Activated CD4-positive, alpha-beta memory T cell treated with anti-CD3 and anti-CD28 coated beads, Interleukin-2, amount 10 ng/mL, durations not matched to agents 7 days and 5 days (primary cell): ENCODE measurements at places on chromosomes 1 and 21.

- DNase-seq, result no peak
Observed at GRCh38 chr1:29176576-29176975, 5.1 kb downstream of the SRSF4 start.

DNA sequence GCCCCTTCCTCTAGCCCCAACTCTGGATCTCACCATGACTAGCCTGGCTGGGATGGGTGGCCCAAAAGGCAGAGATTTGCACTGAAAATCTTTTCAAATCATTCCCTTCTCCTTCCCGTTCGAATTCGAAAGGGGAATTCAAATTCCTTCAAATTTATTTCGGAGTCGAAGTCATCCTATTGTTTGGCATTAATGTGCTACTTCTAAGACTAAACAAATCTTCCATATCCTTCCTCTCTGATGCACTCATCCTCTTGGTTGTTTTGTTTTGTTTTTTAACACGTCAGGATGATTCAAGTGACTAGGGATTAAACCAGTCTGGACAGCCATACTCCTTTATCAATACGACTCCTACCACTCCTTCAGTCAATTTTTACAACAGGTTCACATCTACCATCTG, 95.5 kb upstream of the SGIP1 start:
- no peak for DNase-seq

DNA sequence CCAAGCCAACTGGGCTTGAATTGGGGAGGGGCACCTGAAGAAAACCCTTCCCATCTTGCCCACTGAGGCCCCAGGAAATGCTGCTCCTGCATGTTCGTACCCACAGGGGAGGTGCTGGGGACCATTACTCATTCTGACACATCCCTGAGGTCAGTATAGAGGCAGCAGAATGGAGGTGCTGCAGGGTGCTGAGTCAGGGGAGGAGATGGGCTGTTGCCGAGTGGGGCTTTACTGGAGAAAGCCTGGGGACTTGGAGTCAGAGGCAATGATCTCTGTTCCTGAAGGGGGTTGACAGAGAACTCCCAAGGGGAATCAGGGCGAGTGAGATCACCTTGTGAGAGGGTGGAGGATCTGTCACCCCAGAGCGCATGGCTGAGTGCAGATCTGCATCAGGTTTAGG, 40.2 kb upstream of the KCNA10 start:
- no peak for DNase-seq

GRCh38 chr1:77954521-77954920, 24.4 kb downstream of the FUBP1 start:
- DNase-seq, result no peak

DNA sequence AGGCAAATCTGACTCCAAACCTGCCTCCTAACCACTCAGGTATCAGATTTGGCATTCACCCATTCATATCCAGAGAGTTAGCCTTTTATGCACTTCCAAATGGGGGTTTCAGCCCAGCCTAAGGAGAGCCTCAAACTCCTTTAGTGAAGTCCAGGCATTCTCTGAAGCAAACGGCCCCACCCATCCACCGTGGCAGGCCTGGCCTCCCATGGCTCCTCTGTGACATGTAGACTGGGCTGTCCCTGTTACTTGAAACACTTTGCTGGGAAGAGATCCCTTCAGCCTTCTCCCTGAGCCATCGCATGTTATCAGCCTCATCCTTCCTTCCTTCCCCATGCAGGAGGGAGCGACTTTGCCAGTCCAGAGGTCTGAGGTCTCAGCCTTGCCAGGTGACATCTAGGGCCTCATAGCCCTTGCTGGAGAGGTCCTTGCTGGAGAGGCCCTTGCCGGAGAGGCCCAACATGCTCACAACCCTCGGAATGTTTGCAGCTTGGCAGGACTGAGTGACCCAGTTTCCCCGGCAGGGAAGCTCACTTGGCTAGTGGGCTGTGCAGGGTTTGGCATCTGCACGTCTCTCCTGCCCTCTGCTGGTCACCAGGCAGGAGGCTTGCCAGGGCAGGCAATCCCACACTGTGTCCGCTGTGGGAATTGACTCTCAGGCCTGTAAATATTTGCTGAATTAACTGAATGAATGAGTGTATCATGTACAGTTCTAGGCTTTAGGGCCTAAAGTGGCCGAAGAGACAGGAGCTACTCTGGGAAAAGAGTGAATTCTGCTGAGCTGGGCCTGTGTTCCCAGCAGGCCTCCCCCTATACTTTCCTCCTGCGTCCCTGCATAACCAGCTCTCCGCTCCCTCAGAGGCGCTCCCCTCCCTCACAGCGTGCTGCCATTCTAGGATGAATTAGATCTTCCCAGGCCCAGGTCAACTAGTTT, 26.7 kb upstream of the RBM15 start:
- peak; percentile 68 for DNase-seq

DNA sequence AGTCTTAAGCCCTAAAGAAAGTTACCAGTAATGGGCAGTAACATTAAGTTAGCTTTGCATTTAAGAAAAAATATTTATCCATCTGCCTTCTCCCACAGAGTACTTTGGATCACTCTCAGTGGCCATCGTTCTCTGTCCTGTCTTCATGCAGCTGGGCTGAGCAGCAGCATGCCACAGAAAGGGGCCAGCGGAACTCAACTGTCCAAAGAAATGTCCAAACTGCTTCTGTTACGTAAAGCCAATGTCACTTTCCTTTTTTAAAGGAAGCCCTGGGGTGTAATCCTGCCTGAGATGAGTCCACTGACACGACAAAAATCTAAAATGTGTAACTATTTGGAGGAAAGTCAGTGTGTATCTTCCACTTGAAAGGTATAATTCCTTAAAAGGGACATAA, 291.6 kb downstream of the SMYD3 start:
- no peak for DNase-seq

GRCh38 chr21:16323596-16323995, 593.8 kb downstream of the USP25 start:
- DNase-seq, result no peak

DNA sequence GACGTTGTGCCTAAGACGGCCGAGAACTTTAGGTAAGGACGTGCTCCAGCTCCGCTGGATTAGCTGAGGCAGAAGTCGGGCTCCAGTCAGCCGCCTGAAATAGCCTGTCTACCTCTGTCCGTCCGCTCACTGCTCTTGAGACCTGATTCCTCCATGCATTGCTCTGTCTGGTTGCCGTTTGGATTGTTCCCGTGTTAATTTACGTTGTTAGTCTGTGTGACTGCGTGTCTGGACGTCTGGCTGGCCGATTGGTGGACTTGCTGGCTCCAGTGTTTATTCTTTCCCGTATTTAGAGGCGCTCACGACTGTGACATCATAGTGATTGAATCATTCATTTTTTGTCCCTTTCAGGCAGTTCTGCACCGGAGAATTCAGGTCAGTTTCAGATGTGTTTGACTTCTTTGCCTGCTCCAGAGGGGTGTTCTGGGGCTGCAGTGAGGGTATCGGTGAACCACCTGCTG, 684 bp downstream of the PPIH start:
- no peak for DNase-seq

DNA sequence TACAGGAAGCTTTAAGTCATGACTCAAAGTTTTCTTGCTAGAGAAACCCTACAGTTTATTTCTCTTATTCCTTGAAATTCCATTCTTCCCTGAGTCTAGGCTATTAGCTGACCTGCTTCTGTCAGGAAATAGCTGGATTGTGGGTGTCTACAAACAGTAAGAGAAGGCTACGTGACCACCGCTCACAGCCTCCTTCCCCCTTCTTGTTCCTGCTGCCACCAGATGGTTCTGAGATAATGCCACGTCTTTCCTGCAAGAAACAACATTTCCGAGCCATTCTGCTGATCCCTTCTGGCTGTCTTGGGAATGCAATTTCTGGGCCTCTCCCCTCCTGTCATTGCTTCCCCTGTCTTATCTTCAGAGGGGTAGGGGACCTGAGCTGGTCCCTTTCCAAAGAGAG, 128.9 kb upstream of the SGIP1 start:
- DNase-seq, result no peak

DNA sequence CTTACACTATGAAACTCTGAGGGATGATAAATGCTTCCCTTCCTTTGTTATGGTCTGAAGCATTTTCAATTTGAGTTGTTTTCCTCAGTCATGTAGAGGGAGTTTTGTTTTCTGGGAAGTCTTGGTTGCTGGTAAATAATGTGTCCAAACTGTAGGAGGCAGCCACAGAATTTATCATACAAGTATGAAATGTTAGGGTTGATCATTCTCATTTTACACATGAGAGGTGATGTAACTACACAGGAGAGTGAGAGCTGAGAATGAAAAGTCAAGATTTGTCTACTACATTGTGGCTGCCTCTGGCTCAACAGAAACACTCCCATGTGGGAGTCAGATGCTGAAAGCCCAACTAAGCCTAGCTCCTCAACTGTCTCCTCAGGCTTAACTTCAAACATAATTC, 182.5 kb upstream of the SGIP1 start:
- DNase-seq, result no peak
